Activated CD4-positive, alpha-beta T cell treated with anti-CD3 and anti-CD28 coated beads, Interleukin-2, amount 10 ng/mL, durations not matched to agents 7 days and 5 days (primary cell): ENCODE measurements at places on chromosomes 6 and 20. TPM values are rescaled to one million over a fixed set of nuclear protein-coding genes. Genes with fewer than 3 reads are reported as not detected.

GRCh38 chr6:35448191-35448590 lies 3.9 kb upstream of the FANCE start:
- no peak for DNase-seq

DNA sequence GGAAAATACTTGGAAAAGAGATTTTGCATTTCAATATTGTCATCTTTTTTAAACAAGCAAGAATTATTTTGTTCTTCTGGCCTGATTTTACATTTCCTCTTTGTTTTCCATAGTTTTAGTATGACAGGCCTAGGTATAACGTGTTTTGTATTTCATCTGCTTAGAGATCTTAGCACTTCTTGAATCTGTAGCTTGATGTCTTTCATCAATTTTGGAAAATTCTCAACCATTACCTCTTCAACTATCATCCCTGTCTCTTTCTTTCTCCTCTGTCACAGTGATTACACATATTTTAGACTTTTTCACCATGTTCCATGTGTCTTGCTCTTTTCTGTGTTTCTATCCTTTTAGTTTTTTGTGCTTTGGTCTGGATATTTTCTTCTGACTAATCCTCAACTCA lies 67.2 kb upstream of the PHACTR1 start:
- no peak for DNase-seq

DNA sequence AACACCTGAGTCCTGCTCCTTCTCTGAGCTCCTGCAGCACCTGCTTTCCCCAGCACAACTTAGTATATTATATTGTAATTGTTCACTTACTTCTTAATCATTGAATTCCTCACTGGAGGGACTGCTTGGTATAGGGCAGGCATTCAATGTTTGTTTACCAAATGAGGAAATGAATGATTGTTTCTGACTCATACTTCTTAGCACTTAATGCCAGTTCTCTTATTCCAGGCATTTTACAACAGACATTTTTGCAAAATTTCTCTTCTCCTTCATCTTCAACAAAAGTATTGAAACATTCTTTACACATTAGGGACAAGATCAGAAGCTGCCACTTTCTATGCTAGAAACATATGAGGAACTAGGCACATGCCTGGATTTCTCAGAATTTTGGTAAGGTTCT lies 119.4 kb downstream of the TBX18 start:
- no peak for DNase-seq

DNA sequence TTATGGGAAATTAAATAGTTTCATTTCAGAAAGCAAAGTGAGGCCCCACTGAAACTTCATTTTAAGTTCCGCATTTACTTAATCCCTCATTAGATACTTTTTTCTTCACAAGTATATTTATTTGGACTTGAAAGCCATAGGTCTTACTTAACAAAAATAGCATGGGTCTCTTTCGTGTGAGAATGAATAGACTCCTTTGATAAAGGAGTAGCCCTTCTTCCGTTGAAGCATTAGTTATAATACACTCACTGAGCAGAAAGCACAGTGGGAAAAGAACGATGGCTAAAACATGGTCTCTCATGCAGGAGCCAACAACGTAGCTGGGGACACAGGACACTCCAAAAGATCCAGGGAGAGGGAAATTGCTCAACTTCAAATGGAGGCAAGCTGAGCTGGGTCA lies 130.4 kb downstream of the SLC23A2 start:
- DNase-seq: no peak

DNA sequence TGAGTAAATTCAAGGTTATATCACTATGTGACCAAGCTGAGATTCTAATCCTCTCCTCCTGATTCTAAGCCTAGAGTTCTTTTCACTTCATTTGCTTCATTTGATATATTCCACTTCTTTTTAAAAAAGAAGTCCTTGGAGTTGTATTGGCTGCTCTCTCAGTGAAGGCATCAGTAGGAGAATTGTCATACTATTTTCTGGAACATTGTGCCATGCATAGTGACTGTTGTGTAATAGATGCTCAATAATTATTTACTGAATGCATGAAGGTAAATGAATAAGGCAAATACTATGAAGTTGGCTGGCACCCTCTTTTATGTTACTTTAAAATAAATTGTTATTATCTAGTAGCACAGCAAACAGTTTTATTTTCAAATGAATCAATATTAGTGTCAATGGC lies 189.4 kb downstream of the MTFR2 start:
- DNase-seq: no peak

- DNase-seq: no peak
Observed at GRCh38 chr20:51876313-51876940, 74.1 kb upstream of the SALL4 start.

- DNase-seq: no peak
Observed at GRCh38 chr6:141359953-141360352, 772.8 kb upstream of the GJE1 start.

- DNase-seq: no peak
Observed at GRCh38 chr6:121347484-121347883, 13.2 kb upstream of the TBC1D32 start.

DNA sequence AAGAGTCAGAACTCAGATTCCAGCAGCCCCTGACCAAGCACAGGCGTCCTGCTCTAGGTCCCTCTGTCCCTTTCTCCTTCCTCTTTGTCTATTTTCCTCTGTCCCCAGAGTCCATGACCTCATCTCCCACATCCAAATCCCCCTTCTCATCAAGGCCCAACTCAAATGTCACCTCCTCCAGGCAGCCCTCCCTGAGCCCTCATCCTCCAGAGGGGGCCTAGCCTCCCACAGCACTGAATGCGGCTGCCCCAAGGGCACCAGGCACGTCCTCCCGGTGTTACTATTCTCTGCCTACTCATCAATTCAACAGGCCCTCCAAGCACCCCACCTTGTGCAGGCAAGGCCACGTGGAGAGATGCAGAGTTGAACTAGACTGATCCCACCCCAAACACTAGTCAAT lies 49.7 kb downstream of the GRM4 start:
- no peak for DNase-seq

DNA sequence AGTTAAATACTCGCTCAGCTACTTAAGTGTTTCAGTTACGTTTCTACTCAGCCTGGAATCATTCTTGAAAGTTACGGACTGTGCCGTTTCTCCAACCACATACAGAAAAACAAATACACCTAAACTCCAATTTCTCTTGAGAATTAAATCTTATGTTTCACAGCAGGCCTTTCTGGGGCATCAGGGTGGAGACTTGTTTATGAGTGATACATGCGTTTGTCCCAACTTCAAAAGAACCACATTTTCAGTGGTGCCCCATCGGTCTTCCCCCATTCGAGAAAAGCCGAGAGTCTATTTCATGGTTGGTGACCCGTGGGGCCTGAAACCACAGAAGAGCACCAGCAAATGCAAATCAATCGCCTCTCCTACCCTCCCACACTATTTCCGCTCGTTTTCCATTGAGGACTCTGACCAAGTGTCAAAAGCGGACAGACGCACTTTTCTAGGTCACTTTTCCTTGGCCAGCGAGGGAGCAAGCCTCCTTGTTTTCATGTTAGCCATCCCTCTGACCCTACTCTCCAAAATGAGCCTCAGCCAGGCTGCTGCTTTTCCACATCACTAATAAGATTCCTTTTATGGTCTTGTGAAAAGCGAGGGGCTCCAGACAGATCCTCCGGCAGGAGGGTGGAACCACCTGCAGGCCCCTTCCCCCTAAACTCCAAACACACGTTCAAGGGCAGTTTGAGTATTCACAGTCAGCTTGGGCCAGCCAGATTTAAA lies 3.1 kb downstream of the JAG1 start:
- DNase-seq: no peak

DNA sequence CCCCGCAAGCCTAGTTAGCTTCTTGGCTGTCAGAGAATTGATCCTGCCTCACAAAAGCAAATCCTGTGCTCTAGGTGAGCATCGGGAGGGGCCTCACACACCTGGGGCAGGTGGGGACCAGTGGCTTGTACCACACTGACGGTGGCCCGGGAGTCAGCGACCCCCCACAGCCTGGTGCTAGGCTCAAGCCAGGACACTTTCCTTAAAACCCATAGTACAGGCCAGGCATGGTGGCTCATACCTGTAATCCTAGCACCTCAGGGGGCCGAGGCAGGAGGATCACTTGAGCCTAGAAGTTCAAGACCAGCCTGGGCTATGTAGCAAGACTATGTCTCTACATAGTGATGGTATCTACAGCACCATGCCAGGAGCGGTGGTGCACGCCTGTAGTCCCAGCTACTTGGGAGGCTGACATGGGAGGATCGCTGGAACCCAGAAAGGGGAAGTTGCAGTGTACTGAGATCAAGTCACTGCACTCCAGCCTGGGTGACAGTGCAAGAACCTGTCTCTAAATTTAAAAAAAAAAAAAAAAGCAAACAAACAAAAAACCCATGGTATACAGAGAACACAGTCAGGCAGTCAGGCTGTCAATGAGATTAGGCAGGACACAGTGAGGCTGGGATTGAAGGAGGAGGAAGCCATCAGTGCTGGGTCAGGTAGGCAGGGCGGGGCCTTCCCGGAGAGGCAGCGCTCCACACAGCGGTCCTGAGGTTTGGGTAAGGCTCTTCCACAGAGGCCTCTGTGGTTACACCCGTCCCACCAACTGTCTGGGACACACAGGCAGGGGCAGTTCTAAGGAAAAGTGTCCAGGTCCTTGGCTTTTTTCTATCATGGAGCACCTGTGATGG lies 41.3 kb downstream of the SYNJ2 start:
- DNase-seq: no peak

GRCh38 chr6:44855562-44856411 lies 468.3 kb downstream of the CDC5L start:
- no peak for DNase-seq

- DNase-seq: peak; percentile 54
Observed at GRCh38 chr20:63183422-63184146, 32.3 kb downstream of the YTHDF1 start.

GRCh38 chr6:44508646-44509045 lies 121.1 kb downstream of the CDC5L start:
- no peak for DNase-seq

KIFC1 gene
- total RNA-seq: 167 TPM

CLPSL2 gene
- not detected for total RNA-seq

SLC52A3 gene
- total RNA-seq: not detected

DEFB110 gene
- not detected for total RNA-seq

NRN1 gene
- total RNA-seq: 8.7 TPM

LINC00237 gene
- total RNA-seq: not detected

MTHFD1L gene
- total RNA-seq: 40.6 TPM

DHX35 gene
- total RNA-seq: 8.8 TPM
